ENCODE measurements at places on chromosomes 2 and 18. TPM values are rescaled to one million over a fixed set of nuclear protein-coding genes. Genes with fewer than 3 reads are reported as not detected.

Gene SF3B1
- total RNA-seq = 131 TPM

Gene CEP68
- total RNA-seq = 9.2 TPM

Gene CD226
- total RNA-seq = 0.15 TPM

Gene MAP3K20
- 36.2 TPM for total RNA-seq

Gene TUBA4B
- 0.16 TPM for total RNA-seq

Gene CYP26B1
- total RNA-seq = 17.1 TPM

Gene GPR45
- not detected for total RNA-seq

Gene MCM6
- 44.8 TPM for total RNA-seq

Gene HPCAL1
- total RNA-seq = 299 TPM

Gene EMILIN1
- 0.43 TPM for total RNA-seq

Gene GKN2
- 1.5 TPM for total RNA-seq

Gene FKBP1B
- 11.9 TPM for total RNA-seq

Gene SLC9A4
- not detected for total RNA-seq

Gene CRYBA2
- total RNA-seq = not detected

Gene CFC1
- not detected for total RNA-seq

Gene TCF23
- not detected for total RNA-seq

Gene PCARE
- total RNA-seq = not detected

Gene IL36B
- total RNA-seq = not detected

Gene DPY30
- total RNA-seq = 104 TPM
